ENCODE measurements at places on chromosomes 5 and 9.

DNA sequence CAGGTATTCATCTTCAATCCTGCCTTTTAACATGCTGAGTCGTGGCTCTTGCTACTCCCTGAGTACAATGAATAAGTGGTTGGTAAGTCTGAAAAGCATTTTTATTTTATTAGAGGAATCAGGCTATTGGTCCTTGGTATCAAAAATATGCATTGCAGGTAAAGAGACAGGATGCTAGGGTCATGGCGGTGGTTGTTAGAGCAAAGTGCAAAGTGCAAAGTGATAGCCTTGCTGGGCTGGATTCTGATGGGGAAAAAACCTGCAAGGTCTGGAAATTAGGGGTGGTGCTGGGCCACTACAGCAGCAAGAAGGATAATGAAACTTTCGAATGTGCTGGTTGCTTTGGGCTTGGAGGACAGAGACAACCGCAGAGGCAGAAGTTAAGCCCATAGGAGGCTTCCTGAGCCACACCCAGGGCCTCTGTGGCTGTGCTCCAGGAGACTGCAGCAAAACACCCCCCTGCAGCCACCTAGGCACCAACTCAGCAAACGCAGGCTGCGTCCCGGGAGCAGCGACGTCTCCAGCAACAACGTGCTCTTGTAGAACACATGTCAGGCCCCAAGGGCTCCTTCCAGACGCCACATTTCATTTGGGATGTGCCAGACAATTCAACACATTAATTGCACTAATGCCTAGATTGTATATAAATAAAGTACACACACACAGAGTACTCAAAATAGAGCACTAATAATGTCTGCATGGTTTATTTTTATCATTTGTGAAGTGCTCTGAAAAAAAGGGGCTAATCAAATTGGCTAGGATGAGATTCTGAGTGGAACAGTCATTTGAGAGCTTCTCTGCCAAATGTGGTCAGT is 149.8 kb upstream of the RAPGEF1 start:
- no peak for DNase-seq

GRCh38 chr5:120150770-120151169 is 313.3 kb upstream of the PRR16 start:
- no peak for DNase-seq

GRCh38 chr5:59287884-59288283 is 605.6 kb downstream of the PDE4D start:
- no peak for DNase-seq

DNA sequence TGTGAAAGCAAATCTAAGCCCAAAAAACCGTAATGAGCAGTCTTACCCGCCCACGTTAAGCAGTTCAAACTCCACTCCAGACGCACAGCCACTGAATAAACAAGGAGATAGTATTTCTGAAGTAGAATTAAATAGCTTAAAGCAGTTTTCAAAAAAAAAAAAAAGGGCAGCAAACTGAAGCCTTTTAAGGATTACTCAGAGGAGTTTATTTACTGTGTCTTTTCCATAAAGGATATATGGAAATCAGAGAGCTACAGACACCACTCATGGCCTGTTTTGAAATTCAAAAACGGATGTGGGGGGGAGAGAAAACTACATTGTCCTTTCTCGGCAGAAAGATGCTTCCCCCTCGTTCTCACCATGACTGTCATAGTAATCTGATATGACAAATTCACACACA is 83.7 kb upstream of the IRX1 start:
- no peak for DNase-seq

GRCh38 chr5:62812621-62813255 is 234.1 kb downstream of the LRRC70 start:
- no peak for DNase-seq

GRCh38 chr5:53291528-53291927 is 182.0 kb upstream of the MOCS2 start:
- DNase-seq: no peak

DNA sequence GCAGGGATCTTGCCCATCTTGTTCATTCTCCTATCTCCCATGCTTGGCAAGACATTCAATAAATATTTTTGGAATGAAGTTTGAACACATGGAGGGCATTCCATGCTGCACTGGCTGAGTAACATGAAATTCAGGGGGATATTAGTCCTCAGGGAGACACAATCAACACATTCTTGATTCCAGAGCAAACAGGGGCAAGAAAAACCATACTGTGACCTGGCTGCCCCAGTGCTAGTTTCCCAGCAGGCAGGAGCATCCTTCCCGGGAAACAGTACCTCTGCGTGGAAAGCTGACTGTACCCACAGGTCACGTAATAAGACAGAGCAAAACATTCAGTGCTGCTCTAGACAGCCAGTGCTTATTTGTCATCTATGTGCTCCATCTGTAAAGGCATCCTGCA is 66.3 kb upstream of the SPOCK1 start:
- no peak for DNase-seq

- DNase-seq: no peak
Measured at GRCh38 chr9:2524601-2525000, 97.0 kb upstream of the VLDLR start.

DNA sequence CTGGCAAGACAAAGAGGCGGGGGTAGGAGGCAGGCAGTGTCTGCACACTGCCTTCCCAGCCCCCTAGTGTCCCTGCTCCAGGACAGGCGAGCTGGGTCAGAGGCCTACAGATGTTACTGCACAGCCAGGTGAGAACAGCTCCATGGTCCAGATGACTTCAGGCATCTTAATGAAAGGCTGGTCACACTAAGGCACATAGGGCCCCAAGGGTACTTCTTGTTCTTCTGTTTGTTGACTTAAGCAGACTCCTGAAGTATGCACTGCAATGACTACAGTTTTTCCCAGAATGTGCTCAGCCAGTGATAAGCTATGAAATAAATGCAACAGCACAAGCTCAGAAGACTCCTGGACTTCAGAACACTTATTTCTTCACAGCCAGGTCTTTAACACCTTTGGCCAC is 27.4 kb downstream of the ATPSCKMT start:
- DNase-seq: no peak

DNA sequence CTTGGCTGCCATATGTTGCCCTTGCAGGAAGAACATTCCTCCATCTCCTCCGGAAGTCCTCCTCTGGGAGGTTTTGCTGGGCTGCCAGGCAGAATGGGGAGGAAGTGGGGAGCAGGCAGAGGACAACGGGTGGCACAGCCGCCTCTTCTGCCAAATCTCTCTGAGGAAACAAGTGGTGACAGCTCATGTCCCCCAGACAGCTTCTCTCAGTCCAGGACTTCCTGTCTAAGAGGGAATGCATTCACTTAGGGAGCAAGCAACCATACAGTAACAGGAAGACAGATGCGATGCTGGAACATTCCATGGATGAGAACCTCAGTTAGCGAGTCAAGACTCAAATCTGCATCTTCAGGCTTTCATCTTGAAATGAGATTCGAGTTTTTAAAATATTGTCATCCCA is 701.0 kb downstream of the SEMA5A start:
- no peak for DNase-seq

DNA sequence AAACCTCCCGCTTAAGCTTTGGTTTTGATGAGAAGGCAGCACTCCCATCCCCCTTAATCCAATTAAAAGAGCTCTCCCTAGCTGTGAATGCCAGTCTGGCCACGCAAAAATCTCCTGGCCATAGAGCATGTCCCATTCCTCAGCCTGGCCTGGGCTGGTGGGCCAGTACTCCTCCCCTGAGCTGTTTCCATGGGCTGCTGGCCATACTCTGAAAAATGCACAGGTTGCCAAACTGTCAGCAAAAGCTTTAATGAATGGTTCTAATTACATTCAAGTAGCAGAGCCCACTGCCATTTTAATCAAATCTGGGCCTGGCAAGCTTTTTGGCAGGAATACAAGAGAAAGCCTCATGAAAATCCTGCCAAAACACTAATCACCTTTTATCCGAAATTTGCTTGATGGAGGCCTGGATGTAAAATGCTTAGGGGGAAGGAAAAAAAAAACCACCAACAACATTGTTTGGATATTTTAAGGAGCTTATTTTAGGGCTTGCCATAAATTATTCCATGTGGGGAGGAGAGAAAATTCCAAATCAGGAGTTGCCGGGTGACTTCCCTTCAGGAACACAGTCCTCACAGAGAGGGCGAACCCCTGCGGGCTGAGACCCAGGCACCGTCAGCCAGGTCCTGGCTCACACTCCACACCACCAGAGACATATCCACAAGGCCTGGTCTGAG is 243.3 kb downstream of the SEC61B start:
- DNase-seq: no peak

- DNase-seq: no peak
Measured at GRCh38 chr9:92377876-92378275, 26.5 kb downstream of the OGN start.

DNA sequence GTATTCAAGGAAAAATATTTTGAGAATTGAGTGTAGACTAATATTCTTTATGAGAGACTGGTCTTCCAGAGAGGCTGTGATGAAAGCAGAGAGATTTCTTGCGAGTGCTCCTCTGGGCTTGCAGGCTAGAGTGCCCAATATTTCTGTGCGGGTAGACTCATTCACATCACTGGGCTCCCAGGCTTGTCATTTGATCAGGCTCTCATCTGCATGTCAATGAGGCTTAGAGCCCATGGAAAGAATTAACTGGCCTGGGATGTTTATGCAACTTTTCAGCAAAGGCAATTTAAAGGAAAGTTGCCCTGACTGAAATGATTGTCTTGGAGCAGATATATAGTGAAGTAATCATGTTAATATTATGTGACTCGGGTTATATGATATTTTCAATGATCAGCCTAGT is 42.3 kb downstream of the SNCAIP start:
- DNase-seq: no peak

DNA sequence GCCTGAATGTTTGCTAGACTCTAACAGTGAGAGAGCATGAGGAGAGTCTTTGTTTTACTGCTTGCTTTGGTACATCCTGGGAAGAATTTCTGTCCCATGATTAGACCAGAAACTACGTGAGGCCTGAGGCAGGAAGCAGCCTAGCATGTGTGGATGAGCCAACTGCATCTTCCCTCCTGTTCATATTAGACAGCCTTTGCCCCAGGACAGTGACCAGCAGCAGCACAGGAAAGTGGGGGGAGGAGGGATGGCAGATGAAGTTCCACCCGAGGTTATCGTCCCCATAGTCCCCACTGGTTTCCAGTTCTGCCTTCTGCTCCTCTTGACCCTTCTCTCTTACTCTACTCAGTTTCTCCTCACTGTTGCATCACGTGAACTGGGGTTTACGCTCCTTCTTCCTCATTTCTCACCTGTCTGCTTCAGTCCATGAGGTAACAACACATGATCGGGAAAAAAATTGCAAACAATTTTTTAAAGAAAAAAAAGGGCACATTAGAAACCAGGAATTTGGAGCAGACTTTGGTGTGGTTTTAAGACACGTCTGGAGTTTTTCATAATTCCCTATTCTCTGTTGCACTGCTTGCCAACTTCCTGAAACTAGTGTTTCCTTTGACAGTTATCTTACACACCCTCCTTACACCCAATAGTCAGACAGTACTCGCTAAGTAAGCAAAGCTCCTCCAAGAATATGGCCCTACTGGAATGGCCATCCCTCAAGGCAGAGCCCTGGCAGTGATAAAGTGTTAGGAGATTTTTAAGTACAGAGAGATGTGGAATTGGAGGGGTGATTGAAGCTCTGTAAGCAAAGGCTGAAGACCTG is 84.1 kb downstream of the SNX18 start:
- no peak for DNase-seq

DNA sequence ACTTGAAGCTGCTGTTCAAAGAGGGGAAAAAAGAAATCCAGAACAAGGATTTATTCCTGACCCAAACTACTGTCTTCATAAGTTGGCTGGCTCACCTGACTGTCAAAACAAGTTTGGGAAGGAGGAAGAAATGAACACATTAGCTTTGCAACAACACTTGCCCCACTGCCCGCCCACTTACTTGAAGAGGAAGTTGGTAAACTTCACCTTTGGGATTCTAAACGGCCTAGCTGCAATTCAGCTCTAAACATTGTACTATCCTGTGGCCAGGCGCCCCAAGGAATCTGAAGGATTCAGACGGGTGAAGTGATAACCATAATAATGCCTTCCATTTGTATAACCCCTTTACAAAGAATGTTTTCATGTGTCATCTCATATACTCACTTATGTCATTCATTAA is 199.4 kb downstream of the ARRDC3 start:
- DNase-seq: no peak

- no peak for DNase-seq
Measured at GRCh38 chr5:26669031-26669430, 369.4 kb downstream of the CDH9 start.
